ENCODE measurements at places on chromosomes 7 and 10.

DNA sequence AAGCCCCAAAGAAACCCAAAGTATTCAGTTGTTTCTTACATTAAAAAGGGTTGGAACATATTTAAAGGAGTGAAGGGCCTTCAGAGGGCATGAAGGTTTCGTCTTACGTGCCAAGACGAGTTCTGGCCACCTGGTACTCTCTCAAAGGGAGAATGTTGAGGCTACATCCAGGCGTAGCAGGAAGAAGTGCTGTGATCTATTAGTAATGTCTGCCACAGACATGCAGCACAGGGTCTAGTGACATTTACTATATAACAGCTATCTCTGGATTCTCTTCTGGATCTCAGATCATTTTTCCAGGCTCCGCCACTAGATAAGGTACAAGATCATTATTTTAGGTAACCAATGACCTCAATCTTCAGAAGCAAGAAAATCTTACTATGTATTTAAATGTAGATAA is 76.5 kb upstream of the ARID5B start:
- no peak for DNase-seq

GRCh38 chr10:57898231-57898630 is 369.5 kb downstream of the IPMK start:
- DNase-seq, result no peak

DNA sequence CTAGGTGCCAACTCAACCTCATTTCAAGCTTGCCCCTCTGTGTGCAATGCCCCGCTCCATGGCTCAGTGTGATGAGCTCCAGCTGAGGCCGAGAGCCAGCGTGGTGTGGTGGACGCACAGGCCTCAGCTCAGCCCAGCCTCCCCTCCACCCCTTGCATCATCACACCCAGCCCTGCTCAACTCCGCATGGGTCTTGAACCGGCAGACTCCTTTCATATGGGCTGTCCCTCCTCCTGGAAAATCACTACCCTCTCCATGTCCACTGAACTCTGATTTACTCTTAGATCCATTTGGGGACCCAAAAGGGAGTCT is 16.6 kb upstream of the SLC18A3 start:
- no peak for DNase-seq

DNA sequence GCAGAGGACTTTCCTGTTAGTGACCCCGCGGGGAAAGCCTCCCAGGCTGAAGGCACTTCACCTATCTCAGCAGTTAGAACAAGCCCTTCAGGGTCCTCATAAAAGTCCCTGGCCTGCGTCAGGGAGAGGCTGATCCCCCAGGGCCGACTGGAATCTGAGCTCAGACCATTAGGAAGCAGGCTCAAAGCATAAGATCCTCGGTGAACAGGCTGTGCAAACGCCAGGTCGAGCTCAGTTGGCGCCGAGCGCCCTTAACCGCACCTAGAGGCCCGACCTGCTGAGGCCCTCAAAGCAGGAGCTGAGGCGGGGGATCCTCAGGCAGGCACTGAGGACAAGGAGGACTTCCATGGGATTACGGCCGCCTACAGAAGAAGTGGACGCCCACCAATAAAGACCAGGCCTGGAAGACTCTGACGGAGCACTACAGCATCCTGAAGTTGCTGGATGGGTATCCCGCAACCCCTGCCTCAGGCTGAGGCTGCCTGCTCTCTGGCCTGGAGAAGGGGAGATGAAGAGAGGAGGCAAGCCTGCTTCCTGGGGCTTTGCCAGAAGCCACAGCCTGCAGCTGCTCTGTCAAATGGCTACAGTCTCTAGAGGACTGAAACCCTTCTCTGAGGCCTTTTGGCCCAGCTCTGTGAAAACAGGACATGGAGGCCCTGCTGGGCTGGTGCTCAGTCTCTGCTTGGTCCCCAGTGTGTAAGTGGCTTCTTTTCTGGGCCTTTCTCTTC is 29.9 kb downstream of the LIPJ start:
- DNase-seq, result no peak

DNA sequence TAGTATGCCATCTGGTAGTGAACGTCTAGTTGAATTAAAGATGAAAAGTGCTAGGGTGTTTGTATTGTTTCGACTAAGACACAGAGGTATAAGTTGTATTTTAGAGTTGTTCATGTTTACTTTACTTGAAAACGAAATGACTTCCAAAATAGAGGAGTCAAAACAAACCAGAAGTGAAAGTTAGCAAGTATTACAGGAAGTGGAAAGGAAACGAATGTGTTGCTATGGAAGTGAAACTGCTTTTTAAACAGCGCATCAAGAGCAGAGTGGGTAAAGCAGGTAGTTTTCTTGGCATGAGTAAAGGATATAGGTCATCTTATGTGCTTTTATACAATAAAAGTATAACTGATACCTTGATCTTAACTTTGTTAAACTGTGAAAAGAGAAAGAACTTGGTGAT is 20.0 kb upstream of the GALNTL5 start:
- no peak for DNase-seq

GRCh38 chr7:134639683-134640279 is 6.9 kb upstream of the BPGM start:
- no peak for DNase-seq

- no peak for DNase-seq
Measured at GRCh38 chr10:61153771-61154170, 209.8 kb upstream of the RHOBTB1 start.

GRCh38 chr7:303425-303824 is 13.5 kb downstream of the FOXL3 start:
- no peak for DNase-seq

GRCh38 chr10:15478429-15478828 is 107.3 kb upstream of the FAM171A1 start:
- no peak for DNase-seq

- no peak for DNase-seq
Measured at GRCh38 chr7:153397906-153398305, 638.4 kb downstream of the ACTR3B start.

DNA sequence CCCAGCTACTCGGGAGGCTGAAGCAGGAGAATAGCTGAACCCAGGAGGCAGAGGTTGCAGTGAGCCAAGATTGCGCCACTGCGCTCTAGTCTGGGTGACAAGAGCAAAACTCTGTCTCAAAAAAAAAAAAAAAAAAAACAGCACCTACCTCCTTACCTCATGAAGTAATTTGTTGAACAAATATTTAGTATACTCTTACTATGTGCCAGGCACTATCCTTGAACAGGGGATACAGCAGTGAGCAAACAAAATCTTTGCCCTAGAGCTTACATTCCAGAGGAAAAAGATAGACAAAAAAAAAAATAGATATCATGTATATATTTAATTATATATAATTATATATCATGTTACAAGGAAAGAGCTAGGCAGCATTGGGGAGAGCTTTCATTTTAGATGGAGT is 36.4 kb upstream of the HERPUD2 start:
- no peak for DNase-seq

DNA sequence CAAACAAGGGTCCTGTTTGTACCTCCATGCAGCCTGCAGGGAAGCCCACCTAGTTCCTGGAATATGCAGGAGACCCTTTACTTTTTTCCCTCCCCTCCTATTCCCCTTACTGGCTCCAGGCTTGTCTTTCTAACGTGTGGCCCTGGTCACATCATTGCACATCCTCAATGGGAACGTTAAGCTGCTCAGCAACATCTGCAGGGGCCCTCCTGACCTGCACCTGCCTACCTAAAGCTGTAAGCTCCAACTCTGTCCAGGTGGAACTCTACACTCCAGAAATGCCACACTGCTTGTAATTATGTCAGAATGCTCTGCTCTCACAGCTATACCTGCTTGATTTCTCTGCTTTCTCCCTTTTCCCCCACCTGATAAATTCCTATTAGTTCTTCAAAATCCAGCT is 72.1 kb downstream of the ARMC3 start:
- DNase-seq, result no peak

GRCh38 chr7:2638224-2638991 is 6.6 kb downstream of the TTYH3 start:
- DNase-seq, result no peak

GRCh38 chr7:38878694-38879457 is 30.1 kb downstream of the VPS41 start:
- no peak for DNase-seq

DNA sequence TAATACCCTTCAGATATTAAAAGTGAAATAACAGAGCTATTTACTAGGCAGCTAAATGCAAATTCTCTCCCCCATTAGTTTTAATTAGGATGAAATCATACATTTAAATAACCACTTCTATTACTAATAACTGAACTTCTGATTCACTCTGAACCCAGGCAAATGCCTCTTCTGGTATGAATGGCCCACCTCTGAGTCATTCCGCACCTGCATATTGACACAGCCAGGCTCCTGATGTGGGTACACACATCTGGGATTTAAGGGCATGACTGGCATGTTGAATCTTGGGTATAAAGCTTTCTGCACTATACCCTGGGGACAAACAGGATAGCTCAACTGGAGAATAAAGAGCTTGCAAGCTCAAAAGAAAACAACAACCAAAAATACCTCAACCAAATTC is 140.9 kb downstream of the AUTS2 start:
- no peak for DNase-seq

GRCh38 chr10:114931072-114931679 is 6.8 kb upstream of the TRUB1 start:
- DNase-seq, result no peak

- no peak for DNase-seq
Measured at GRCh38 chr7:67716729-67717128, 720.1 kb downstream of the TYW1 start.
